ENCODE measurements at places on chromosomes 3 and 15.

DNA sequence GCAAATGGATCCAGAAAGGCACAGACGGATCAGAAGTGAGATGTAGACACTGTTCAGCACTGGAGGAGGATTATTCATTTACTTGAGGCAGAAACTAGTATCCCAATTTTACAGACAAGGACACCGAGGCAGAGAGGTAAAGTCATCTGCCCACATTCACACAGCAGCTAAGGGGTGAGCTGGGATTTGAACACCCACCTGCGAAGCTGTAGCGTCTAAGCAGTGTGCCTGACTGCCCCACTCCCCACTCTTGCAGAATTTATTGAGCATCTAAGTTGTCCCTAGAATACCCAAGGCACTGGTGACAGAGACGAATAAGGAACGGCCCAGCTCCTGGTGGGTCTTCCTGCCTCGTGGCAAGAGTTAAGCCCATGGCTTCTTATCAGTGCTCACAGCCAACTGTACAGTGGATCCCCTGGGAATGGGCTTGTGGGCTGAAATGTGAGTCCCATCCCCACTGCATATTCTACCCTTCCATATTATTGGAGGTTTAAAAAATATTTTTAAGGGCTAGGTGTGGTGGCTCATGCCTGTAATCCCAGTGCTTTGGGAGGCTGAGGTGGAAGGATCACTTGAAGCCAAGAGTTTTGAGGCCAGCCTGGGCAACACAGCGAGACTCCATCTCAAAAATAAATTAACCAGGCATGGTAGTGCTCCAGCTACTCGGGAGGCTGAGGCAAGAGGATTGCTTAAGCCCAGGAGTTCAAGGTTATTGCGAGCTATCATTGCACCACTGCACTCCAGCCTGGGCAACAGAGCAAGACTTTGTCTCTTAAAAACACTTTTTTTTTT, 77.6 kb downstream of the IQSEC1 start:
- no peak for DNase-seq

DNA sequence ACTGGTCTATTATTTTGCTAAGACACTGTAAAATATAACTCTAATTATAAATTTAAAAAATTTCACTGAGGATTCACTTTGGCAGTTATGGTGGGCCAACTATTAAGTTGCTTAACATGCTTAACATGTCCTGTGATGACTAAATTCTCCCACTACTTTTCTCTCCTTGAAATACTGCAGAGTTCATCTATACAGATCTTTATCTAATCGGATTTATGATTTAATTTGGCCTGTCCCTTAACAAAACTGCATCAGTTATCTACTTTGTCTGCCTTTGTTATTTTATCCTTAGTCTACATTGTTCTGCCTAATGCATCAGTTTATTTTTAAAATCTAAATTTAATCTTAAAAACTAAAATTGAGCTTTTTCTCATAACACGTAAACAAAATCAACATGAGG, 26.4 kb downstream of the CD96 start:
- DNase-seq, result no peak

GRCh38 chr3:155805204-155805801, 775 bp downstream of the C3orf33 start:
- no peak for DNase-seq

DNA sequence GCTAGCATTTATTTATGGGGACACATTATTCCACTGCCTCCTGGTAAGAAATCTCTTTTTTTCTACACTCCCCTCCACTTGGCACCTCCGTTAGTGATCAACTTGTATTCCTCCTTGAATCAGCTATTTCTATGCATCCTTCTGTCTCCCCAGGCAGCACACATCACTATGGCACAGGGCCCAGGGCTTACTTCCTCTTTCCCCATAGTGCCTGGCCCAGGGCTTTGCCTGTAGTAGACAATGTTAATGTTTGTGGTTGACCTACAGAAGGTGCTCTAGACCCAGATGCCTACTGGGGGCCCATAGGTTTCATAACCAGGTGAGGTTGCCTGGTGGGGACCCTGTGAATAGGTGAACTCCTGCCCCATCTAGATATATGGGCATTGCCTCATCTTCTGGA, 44.9 kb downstream of the EPHB1 start:
- DNase-seq, result no peak

GRCh38 chr3:55755516-55756205, 268.6 kb upstream of the WNT5A start:
- no peak for DNase-seq

- no peak for DNase-seq
Measured at GRCh38 chr15:32834156-32834555, 116.4 kb downstream of the GREM1 start.

GRCh38 chr15:36371509-36371908, 207.9 kb upstream of the CDIN1 start:
- no peak for DNase-seq

DNA sequence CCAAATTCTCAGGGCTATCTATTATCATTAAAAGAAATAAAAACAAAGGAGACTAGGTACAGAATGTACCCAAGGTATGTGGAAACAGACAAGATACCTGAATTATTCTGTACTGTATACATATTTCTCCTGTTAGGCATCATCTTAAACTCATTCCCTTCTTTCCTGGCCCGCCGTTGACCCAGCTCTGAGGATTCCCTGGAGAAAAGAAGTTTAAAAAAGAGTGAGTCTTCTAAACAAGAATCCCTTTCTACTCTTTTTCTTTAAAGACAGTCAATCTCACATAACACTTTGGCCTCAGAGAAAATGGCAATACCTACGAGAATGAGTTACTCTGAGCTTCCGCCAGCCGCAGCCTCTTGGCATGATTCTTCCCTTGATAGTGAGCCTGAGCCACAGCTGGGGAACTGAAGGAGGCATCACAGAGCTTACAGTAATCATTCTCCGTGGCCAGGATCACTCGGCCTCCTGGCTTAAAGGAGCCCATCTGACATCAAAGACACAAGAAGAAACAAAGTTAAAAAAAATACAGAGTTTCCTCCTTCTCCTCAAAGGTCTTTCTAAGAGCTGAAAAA, 44.2 kb downstream of the ZMAT3 start:
- DNase-seq, result no peak

GRCh38 chr3:66450390-66451022, 50.3 kb downstream of the LRIG1 start:
- no peak for DNase-seq

DNA sequence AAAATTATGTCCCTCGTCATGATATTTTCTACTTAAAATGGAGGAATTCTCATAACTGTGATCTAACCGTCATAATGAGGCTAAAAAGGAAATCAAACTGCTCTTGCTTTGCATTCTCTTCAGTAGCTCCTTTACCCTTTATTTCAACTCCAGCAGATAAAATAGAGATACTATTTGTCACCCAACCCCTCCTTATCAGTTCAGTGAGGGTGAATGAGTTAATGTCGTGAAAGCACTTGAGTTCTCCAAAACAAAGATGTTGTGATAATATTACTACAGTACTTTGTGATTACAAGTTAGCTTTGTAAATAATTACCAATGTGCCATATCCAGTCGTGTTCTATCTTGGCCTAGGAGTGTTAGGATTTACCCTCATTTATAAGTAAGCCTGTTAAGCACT, 63.4 kb upstream of the ANKRD28 start:
- DNase-seq, result no peak

- no peak for DNase-seq
Measured at GRCh38 chr3:71142441-71143161, 440.9 kb downstream of the FOXP1 start.

GRCh38 chr15:63476229-63476632, 28.2 kb upstream of the USP3 start:
- DNase-seq, result no peak

DNA sequence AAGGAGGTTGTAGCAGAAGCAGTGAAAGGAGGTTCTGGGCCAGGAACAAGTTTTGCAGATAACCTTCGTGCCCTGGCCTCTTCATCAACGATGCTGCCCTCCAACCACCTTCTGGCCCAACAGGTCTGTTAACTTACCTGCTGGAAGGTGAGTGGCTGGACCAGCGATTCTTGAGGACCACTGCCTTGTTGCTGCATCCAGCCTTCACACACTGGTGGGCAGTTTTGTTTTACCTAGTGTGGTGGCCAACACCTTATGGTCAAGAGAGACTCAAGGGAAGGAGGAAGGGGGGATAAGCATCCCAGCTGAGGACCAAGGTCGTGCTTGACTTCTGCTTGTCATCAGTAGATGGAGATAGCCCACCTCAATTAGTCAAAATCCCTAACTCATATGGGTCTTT, 7.8 kb upstream of the MAGEF1 start:
- no peak for DNase-seq

DNA sequence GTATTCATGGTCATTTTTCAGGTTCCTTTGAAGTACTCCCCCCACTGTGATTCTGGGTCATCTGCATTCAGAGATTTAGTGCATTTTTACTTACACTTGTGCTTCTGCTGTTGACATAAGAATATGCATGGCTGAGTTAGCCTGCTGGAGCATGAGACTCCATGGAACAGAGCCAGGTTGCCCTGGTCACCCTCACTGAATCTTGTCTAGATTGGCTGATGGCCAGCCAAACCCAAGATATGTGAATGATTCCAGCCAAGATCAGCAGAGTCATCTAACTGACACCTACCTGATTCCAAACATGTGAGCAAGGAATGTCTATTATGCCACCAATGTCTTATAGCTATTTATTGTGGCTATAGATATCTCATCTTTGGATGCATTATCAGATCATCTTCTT, 25.1 kb downstream of the DTWD1 start:
- no peak for DNase-seq

GRCh38 chr15:51253366-51253765, 85.0 kb downstream of the CYP19A1 start:
- DNase-seq, result no peak

DNA sequence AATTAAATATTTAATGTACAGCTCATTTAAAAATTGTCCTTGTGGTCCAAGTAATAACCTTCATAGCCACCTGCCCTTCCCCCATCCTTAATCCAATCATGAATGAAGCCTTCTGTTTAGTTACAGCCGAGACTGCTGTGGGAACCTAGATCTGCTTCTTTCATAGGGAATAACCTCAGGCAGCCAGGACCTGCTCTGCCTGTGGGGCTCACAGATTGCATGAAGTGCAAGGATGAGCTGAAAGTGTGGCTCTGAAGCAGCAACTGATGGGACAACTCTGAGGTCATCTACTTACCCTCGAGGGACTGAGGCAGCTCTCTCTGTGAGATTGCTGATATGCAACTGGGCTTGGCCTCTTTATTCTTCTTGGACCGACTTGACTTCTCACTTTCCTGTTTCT, 169.8 kb downstream of the POTEB3 start:
- DNase-seq, result no peak

- no peak for DNase-seq
Measured at GRCh38 chr3:96106701-96107100, 707.7 kb upstream of the EPHA6 start.

DNA sequence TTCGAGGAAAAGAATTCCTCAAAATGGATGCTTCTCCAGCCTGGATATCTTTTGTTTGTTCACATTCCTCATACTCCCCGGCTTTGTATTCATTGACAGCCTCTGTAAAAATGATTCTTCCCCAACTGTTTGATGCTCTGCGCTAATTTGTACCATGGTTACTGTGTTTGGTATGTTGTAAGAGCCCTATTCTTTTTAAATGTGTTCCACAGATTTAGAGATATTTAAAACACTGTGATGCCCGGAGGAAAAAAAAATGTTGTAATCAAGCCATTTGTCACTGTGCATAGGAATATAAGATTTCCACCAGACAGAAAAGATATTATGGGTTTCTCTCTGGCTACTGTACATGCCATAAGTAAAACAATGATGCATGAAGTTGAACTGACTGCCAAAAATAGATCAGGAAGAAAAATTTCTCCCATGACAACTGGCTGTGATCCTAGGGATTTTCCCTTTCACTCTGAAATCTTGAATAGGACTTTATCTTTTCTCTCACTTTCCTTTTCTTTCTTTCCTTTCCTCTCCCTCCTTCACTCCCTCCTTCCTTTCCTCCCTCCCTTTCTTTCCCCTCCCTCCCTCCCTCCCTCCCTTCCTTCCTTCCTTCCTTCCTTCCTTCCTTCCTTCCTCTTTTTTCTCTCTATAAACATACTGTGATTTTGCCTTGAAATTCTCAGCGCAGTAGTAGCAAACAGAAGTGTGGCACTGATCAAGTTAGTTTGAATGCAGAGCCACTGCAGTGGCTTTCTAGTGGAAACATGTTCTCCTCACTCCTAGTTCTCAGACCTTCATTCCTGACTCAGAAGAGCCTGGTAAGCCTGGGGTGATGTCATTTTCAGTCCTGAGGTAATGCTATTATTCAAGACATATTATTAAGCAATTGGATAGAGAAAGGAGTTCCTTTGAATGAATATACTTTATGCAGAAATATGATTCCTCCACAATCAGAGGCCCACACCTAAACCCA, 254.9 kb upstream of the TBL1XR1 start:
- no peak for DNase-seq

DNA sequence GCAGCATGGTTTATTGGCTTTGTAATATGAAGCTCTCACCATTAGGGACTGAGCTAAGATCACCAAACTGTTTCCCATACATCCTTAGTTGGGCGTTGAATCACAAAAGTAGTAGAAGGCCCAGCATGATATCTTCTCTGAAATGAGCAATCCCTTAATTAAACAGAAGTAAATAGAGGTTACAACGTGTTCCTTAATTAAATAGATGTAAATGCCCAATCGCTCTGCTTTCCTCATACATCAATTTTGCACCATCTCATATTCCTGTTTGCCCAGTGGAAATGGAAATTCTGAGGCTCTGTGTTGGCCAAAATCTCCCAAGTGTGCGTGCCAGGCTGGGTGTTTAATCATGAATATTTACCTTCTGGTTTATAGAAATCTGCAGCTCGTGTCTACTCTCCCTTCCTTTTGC, 107.4 kb upstream of the FOXB1 start:
- no peak for DNase-seq

GRCh38 chr3:153357436-153357835, 195.4 kb downstream of the RAP2B start:
- no peak for DNase-seq

- no peak for DNase-seq
Measured at GRCh38 chr15:25677719-25678499, 185.2 kb downstream of the ATP10A start.

DNA sequence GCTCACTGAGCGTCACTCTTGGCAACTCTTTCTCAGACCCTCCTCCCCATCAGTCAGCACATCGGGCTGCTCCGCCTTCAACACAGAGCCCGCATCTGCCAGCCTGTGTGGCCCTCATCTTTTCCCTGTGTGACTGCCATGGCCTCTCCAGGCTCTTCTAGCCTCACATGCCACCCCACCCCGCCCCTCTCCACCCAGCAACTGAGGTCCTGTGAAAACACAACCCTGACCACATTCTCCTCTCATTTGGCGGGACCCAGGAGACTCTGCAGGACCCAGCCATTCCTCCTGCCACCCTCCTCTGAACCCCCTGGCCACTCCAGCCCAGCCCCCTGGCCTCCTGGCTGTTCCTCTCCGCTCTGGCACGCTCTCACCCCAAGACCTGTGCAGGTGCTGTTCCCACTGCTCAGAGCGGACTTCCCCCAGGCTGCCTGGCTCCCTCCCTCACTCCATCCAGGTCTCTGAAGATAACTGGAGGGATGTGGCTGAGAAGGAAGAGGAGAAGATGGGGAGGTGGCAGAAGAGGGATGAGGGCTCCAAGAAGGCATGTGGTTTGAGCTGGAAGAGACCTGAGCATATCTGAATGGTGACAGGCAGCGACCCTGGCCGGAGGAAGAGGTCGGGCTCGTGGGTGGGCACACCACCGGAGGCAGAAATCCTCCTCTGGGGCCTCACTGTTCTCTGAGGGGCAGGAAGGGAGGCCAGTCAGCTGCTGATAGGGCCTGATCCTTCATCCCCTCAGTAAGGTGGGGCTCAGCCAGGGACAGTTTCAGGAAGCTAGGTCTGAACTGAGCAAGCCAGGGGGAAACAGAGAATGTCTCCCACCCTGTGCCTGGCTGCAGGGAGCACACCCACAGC, 111.2 kb upstream of the RPL32 start:
- no peak for DNase-seq
